Stimulated activated CD8-positive, alpha-beta memory T cell treated with anti-CD3 and anti-CD28 coated beads, Interleukin-7, amount 100 ng/mL, for 24 hours (primary cell): ENCODE measurements at places on chromosomes 4 and X.

GRCh38 chrX:55206162-55206941 lies 13.8 kb upstream of the PAGE5 start:
- DNase-seq, result no peak

DNA sequence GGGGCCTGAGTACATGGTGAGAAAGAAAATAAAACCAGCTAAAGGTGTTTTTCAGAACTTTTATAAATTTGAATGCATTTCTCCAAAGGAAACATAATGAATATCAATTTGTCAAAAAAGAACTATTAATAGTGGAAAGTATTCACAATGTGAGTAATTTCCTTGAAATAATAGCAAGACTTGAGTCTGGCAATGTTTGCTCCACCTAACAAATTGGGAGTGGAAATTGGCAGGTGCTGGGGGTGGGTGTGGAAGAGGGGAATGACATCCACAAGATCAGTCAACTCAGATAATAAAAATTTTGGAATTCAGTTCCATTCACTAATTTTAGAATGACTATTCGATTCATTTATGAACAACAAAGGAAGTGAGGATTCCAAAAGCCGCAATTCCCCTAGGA lies 884.8 kb upstream of the SLIT2 start:
- no peak for DNase-seq

DNA sequence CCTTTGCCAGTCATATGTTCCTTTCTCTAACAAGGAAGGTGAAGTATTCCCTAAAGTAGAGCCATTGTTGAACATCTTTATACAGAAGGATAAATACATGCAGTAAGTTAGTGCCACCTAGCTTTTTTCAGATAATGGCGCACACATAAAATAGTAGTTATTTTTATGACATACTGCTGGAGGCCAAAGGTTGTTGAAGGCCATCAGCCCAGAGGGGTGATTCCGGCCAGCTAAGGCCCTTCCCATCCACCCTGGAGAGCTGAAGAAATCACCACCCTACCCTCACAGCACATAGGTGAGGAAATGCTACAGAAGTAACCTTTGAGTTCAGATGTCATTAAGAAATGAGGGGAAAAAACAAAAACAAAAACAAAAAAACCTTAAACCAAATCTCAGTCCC lies 102.2 kb upstream of the MAP3K15 start:
- DNase-seq, result no peak

- no peak for DNase-seq
Observed at GRCh38 chr4:5870701-5871100, 22.2 kb downstream of the CRMP1 start.

DNA sequence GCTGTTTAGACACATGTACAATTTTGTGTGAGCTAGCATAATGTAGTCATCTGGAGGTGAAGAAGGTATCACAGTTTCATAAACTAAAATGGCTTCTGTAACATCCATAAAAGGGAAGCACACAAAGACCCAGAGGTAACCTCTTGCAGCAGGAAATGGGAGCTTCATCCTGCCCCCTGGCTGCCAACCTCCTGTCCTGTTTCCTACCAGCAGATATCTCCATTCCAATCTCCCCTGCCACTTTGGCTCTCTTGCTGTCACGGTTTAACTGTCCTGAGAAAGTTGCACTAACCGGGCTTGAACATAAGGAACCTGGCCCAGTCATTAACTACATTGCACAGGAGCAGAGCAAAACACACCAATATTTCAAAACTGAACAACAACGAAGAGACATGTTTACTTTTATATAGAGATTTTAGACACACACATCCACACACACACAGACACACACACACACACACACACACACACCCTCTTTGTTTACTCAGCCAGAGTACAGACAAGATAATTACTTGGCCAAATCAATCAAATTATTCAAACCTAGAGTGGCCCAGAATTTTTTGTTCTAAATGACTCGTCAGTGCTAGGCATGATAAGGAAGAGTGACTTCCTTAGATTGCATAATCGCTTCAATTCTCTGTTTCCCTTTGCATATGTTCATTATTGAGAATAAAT lies 24.2 kb downstream of the MID2 start:
- no peak for DNase-seq

- DNase-seq, result no peak
Observed at GRCh38 chrX:113157496-113157895, 316.9 kb upstream of the AMOT start.
